ENCODE measurements at places on chromosomes 3 and 15. TPM values are rescaled to one million over a fixed set of nuclear protein-coding genes. Genes with fewer than 3 reads are reported as not detected.
A peak's percentile ranks its signal among the peaks of the same experiment; 100 is the strongest.

DNA sequence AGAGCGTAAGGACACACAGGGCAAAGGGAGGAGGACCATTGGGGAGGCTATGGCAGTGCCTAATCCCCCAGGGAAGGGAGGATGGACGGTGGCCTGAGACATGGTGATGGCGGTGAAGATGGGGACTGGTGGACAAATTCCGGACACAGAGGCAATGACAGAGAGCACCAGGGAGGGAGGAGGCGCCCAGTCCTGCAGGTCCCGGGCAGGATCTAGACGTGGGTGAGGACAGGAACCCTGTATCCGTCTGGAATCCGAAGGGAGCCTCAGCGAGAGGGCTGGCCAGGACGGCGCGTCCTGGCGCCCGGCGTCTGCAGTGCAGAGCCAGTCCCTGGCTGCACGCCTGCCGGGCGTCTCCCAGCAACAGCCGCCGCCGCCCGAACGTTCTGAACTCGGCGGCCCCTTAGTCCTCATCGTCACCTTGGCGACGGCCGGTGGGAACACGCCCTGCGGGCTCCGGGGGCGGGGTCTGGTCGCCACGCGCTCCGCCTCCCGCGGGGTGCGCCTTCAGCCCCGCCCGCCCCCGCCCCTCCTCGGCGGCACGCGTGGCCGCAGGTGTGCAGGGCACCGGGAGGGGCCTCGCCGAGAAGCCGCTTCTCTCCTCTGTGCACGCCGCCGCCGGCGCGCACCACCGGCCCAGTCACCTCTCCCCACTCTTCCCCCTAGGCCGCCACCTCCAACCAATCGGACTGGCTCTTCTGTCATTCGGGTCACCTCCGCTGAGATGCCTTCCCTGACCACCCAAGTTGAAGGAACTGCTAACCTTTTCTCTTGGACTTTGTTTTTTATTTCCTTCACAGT is 11.6 kb downstream of the XIRP1 start:
- DNase-seq = peak; percentile 97

GRCh38 chr3:184688251-184688881 is 23.5 kb downstream of the MAGEF1 start:
- DNase-seq = no peak

DNA sequence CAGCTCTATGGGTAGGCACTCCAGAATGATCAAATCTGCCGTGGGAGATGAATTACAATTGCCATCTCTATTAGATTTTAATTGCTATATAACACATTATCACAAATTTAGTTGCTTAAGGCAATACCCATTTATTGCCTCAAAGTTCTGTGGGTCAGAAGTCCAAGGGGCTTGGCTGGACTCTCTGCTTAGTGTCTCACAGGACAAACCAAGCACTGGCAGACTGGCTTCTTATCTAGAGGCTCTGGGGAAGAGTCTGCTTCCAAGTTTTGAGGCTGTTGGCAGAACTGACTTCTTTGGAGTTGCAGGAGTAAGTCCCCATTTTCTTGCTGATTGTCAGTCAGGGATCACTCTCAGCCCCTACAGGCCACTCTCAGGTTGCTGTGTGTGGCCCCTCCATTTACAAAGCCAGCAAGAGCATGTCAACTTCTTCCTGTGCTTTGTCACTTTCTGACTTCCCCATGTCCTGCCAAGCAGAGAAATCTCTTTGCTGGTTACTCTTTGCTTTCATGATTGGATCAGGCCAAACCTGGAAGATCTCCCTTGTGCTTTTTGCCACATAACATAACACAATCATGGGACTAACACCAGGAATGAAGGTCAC is 93.5 kb upstream of the PRICKLE2 start:
- no peak for DNase-seq

DNA sequence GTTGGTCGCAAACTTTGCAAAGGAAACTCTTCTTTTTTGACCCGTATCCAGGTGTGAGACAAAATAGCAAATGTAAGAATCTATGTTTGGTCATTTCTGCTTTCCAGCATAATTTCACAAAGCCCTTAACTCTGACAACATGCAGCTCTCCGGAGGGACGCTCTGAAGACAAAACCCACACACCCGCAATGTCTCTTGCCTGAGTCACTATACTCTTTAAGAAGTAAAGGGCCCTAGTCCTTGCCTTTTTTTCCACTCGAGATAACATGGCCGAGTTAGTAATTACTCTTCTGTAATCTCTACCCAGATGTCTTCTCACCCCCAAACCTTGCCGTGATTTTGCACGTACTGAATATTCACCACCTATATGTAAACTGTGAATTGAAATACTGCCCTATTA is 115.7 kb upstream of the ADAMTS9 start:
- DNase-seq = no peak

FSD2 gene
- not detected for total RNA-seq

IL20RB gene
- 2.0 TPM for total RNA-seq

DNA sequence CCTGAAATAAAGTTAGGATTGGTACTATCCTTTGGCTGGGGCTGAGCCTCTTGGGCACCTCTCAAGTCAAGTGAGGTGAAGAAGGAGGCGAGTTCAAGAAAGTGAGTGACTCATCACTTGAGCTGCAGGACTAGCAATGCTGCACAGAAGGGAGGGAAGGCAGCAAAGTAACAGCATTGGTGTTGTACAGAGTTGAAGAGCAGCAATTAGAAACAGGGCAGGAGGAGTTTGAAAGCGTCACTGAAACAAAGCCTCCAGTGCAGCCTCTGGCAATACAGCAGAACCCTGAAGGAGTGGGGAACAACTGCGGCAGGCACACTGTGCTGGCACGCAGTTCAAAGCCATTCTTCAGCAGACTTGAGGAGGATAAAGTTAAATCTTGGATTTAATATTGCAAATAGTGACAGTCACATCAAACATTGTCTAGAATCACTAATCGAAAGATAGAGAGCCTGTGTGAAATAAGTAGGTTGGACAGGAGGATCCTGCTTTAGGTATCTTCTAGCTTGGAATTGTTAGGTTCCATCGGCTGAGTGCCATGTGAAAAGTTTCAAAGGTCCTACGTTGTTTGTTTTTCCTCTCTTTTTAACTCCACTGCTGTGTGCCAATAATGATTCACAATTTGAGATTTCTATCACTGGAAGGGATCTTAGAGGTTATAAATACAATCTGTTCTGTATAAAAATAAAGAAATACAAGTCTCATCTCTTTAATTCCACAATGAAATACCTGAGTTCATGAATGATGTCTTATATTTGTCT is 479.8 kb downstream of the NAALADL2 start:
- DNase-seq = peak; percentile 7

DNA sequence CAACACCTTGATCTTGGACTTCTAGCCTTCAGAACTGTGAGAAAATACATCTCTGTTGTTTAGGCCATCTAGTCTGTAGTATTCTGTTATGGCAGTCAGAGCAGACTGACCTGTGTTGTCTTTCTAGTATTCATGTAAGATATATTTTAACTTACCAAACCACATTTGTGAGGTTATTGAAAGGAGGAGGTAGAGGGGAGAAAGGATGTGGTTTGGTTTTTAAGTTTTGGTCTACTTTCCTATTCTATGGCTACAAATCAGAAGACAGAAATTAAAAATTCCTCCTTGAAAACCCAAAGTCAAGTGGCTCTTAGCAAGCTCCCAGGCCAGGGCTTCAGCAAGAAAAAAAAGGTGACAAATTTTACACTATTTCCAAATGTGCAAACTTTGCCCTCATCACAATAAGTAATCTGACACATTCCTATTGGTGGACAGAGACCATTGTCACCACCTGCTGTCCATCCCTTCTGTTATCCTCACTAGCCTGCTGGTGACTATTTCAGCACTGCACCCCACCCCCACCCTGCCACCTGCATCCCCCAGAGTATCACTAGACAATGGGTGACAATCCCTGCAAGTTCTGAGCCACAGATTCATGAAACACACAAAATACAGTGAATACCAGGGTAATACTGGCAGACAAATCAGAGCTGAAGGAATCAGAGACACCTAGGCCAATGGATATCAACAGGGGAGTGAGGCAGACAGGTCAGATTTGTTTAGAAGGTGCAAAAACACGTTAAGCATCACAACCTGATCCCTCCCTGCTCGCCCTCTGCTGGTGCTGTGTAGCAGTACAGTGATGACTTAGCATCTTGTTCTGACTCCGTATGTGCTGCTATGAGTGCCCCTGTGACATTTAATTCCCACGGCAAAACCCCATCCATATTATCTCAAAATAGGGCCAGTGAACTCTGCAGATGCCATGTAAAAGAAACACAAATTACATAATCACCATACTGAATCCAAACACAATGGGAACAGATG is 79.0 kb upstream of the DCLK3 start:
- DNase-seq = peak; percentile 65

- DNase-seq = no peak
These were observed 51.7 kb downstream of the PHLDB2 start for GRCh38 chr3:111910806-111911205.

- DNase-seq = no peak
These were observed 148.8 kb upstream of the GADL1 start for GRCh38 chr3:31043184-31043819.

GRCh38 chr3:119318876-119319275 is 24.7 kb downstream of the ARHGAP31 start:
- no peak for DNase-seq

- DNase-seq = no peak
These were observed 104.5 kb downstream of the ADCY5 start for GRCh38 chr3:123344175-123344906.

GOLGA8B gene
- total RNA-seq = 83.1 TPM

GRCh38 chr3:151430821-151431484 is 29.9 kb downstream of the IGSF10 start:
- DNase-seq = no peak

All from neural progenitor cell (in vitro differentiated cells).